ENCODE measurements at places on chromosomes 12 and 14.

- DNase-seq = no peak
Measured at GRCh38 chr14:104157016-104157928, 18.9 kb downstream of the KIF26A start.

DNA sequence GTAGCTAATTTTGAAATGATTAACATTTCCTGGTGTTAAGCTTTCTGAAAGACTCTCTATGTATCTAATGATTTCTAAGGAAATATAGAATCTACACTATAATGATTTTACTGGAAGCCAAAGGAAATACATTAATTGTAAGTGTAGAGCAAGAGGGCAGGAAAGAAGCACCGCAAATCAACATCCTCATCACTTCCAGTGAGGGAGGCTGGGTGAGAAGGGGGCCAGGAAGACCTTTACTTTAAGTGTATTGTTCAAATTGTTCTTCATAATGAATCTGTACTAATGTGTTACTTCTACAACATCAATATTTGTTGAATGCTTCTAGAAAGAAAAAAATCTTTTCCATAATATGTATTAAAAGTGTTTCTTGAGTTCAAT lies 65.3 kb upstream of the DACT1 start:
- no peak for DNase-seq

DNA sequence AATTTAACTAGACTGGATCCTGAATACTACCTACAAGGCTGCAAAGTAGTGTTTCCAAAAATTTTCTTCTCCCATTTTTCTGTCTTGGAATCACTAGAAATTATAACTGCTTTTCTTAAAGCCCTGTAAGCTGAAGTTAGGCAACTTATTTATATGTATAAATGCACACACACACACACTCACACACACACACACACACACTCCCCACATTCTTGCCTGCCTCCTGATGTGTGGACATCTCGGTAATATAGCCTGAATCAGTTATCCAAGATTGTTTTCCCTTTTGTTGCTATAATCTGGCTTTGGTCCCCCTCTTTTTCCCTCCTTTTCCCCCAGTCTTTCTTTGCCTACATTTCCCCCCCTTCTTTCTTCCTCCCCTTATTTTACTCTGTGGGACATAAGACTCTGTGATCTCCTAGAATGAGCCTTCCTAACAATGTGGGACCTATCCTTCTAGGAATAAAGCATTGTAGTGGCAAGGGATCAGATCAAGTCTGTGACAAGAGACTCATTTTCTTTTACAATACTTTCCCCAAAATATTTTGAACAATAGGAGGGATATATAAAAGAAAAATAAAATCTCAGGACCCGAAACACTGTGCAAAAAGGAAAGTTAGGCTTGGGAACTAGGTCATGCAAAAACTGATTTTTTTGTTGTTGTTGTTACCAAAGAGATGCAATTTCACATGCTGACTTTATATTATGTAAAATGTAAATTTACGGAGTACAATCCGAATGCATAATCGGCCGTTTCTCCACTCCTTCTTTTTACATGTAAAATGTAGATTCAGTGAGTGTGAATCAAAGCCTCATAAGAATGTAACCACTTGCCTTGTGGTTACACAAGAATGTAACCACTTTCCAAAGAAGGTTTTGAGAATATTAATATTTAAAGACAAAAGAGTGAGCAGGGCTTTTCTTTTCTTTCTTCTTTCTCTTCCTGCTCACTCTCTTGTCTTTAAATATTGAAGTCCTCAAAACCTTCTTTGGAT lies 26.3 kb upstream of the CD69 start:
- no peak for DNase-seq

- DNase-seq = no peak
Measured at GRCh38 chr12:62758216-62758615, 176.7 kb downstream of the PPM1H start.

DNA sequence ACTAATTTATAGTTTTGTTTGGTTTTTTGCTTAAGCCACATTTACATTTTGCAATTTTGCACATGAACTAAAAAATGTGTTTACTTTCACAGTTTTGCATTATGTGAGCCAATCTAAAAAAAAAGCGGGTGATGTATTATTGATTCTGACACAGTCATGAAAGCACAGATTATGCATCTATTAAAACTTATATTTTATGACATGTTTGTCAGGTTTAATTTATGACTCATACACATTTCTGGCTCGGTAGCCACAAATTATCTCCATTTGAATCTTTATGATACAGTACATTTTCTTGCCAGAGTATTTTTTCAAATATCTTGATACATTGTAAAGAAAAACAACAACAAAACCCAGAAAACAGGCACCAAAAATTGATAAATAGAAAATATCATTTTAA lies 280.4 kb upstream of the GRIP1 start:
- no peak for DNase-seq

- DNase-seq = no peak
Measured at GRCh38 chr14:70043001-70043400, 145.8 kb downstream of the SLC8A3 start.

- DNase-seq = no peak
Measured at GRCh38 chr12:47247418-47247817, 167.7 kb upstream of the AMIGO2 start.

DNA sequence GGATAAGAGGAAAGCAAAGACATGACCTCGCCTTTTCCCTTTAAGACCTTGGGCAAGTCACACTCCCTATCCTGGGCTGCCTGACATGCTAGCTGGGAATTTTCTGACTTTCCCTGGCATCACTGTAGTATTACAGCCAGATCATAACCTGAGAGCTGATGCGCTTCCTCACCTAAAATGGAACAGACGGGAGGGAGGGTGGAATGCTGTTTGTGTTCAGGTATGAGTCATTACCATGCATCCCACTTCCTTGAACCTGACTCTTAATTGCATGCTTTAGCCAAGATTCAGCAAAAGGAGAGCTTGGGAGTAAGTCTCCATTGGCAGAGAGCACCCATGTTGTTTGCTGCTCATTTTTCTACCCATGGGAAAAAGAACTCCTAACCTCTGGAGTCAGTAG lies 156.5 kb downstream of the KCNK10 start:
- DNase-seq = no peak

- peak; percentile 5 for DNase-seq
Measured at GRCh38 chr12:118979763-118980406, 1.5 kb upstream of the SRRM4 start.

DNA sequence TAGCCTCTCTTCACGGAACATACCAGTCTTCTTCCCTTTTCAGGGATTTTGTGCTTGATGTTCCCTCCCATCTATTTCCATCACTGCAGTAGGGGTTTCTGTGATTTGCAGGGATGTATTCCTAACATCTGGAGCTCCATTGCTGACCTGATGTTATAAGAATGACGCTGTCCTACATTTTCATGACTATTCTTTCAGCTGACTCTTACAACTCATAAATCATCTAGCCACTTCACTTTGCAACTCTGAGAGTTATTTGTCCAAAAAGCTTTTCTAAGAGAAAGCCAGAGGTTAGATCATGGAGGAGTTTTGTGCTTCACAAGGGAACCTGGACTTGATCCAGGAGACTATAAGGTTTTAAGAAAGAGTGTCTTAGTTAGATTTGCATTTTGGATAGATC lies 116.6 kb upstream of the FAR2 start:
- DNase-seq = no peak

DNA sequence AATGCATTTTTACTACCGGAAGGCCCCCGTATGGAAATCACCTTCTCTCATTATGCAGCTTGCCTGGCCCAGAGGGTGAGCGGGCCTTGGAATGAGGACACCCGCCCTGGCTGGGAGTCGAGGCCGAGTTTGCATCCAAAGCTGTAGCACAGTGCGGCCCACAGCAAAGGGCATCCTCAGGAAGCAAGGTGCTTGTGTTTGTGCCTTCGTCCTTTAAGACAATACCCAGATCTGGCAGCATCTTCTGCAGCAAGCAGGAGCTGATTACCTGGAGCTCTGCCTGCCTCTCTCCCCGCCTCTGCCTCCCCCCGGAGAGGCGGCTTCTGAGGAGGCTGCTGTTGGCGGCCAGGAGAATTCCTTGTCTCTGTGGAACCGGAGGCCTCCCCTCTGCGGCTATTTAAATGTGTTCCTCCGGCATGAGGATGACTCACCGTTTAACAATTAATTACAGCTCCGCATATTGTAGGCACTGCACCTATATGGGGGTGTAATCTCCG lies 145.3 kb downstream of the CACNA1C start:
- DNase-seq = no peak

DNA sequence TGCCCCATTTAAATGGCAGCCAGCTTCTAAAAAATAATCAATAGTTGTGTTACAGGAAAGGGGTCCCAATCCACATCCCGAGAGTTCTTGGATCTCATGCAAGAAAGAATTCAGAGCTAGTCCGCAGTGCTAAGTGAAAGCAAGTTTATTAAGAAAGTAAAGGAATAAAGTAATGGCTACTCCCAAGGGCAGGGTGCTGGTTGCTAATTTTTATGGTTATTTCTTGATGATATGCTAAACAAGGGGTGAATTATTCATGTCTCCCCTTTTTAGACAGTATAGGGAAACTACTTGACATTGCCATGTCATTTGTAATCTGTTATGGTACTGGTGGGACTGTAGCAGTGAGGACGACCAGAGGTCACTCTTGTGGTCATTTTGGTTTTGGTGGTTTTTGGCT lies 591.3 kb downstream of the LRFN5 start:
- DNase-seq = no peak

- no peak for DNase-seq
Measured at GRCh38 chr12:41566703-41567102, 378.6 kb downstream of the PDZRN4 start.

GRCh38 chr12:80692114-80692513 lies 15.3 kb upstream of the MYF6 start:
- no peak for DNase-seq

DNA sequence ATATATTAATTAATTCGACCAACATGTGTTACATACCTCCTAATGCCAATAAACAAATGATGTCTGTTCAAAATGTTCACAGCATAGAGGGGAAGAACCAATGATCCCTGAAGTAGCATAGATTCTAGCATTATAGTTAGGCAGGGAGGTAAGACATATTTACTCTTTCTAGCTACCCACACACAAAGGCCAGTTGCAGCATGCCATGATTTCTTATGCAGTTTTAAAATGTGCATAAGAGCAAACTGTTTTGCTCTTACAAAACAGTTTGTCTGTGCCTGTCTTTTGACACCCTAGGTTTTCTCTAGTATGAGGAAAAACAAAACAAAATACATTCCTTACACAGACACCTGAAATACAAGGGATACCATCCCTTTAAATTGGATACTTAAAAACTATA lies 61.9 kb downstream of the SLC16A7 start:
- DNase-seq = no peak

DNA sequence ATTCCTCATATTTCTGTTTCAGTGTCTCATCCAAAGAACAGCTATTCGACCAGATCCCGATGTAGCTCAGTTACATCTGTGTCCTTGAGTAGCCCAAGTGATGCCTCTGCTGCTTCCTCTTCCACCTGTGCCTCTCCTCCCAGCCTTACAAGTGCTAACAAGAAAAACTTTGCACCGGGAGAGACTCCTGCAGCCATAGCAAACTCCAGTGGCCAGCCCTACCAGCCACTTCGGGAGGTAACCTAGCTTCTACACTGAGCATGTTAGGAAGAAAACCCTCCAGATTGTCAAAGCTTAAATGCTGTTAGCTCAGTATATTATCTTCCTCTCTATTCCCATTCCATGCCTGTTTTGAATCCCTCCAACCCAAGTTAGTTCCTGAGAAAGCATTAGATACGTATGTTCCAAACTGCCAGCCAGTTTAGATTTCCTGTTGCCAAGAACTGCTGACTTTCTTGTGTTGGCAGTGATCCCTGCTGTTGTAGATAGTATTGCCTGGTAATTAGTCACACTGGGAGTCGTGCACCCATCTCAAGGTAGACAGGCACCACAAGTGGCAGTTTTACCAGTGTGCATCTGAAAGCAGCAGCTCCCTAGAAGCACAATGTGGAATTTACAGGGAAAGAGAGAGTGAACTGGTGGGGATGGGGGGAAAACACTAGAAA lies 14.0 kb upstream of the KCNH3 start:
- peak; percentile 32 for DNase-seq

DNA sequence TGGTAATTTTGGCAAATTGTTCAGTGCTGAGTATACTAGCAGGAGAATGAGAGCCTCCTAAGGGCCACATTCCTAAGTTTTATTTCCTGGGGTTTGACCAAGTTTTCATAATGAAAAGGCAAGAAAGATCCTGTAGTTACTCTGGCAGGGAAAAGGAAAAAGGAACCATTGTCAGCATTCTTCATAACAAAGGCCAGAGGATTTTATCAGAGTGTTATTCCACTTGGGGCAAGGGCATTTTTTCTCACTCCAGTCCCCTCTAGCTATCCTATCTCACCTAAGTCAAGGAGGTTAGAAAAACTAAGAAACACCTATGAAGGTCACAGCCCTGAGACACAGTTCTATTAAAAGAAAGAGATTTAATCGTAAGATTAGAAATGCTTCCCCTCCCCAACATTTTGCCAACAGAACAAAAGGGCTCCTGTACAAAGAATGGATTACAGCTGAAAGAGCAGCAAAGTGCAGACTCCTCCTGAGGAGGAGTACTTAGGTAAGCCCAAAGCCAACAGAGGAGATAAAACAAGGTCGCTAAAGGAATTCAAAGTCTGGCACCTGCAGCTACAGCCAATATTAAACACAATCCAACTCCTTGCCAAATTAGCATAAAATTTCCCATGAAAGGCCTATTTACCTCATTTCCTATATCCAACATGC lies 162.4 kb downstream of the GALC start:
- no peak for DNase-seq

- DNase-seq = peak; percentile 8
Measured at GRCh38 chr14:34713681-34714319, 593 bp downstream of the CFL2 start.

GRCh38 chr14:54690887-54691286 lies 124.0 kb downstream of the SAMD4A start:
- DNase-seq = no peak

Measured in pulmonary artery endothelial cell (primary cell).